ENCODE measurements at places on chromosomes 7 and 10.

GRCh38 chr7:113331155-113331898, 213.0 kb upstream of the SMIM30 start:
- DNase-seq, result no peak

- peak; percentile 71 for DNase-seq
Observed at GRCh38 chr10:119246862-119247549, 39.6 kb downstream of the GRK5 start.

DNA sequence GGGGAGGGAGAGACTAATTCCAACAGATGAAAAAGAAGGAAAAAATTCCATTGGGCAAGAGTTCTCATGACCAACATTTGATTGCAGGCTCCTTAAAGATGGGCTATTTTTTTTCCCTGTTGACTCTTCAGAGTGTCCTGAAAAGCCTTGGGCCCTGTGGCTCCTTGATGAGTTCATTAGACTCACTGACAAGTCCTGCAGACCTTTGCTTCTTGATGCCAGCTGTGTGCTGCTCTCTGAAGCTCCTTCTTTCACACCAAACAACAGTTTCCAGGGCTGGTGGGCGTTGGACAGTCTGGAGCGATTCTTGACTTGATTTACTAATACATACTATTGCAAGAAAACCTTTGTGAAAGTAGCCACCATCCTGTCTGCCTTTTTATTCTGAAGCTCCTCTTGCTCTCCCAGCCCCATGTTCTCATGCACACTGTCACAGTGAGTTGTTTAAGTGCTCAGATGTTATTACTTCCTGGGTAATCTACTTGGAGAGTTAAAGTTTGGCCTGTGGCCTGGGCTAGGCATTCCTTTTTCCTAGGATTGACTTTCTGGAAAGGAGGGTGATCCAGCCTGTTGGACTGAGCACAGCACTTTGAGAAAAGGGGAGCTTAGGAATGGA, 250.3 kb downstream of the PTEN start:
- no peak for DNase-seq

DNA sequence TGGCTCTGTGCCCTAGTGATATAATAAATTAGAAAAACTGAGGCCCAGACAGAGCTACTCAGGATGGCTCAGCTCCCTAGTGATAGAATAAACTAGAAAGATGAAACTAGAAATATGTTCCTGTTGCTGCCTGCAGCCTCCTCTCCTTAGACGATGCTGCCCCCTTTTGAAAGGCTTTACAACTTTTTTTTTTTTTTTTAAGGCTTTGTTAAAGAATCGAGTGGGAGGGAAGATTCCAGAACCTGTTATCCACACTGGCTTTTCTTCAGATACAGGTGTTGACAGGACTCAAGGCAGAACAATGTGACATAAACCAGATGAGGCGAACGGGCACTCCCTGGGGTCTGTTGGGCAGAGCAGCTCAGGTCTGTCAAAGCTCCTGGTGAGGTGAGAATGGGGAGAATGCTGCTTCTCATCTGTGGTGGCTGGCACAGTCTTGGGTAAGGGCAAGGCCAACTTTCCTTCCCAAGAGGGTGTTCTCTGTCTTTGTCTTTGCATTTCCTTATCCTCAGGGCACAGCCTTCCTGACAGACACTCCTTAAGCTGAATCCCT, 175.1 kb downstream of the COBL start:
- peak; percentile 53 for DNase-seq

- DNase-seq, result peak; percentile 47
Observed at GRCh38 chr7:48426966-48427555, 255.8 kb downstream of the ABCA13 start.

DNA sequence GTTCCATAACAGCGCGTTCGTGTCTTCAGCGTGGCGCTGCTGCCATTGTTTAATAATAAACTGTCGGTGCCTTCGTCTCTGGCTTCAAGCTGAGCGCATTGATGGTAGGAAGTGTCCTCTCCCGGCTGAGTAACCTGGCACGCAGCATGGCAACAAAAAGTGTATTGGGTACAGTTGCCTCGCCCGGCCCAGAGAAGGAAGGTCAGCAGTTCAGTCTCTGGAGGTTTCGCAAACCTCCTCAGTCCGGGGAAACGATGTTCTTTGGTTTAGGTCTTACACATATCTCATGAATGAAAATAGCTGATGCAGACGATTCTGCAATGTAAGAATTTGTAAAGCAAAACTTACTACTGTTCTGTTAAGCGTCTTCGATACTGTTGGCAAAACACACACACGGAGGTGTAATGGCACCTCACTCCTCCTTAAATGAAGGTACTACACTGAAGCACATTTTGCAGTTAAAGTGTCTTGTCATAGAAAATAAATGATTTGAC, 739 bp upstream of the CCDC186 start:
- peak; percentile 42 for DNase-seq

DNA sequence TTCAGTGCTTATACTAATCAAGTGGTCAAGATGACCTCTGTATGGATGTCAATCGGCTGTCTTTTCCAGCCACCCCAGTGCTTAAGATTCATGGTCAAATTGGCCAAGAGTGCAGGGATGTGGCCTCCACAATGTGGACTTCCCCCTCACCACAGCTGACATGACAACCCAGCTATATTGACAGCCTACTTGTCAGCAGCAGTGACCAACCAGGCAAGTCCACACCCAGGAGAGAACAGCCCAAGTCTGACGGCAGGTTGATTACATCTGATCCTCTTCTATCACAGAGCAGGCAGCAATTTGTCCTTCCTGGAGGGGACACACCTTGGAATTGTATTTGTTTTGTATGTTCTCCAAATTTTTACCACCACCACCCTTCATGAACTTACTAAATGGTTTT, 8.2 kb upstream of the ERVW-1 start:
- no peak for DNase-seq

DNA sequence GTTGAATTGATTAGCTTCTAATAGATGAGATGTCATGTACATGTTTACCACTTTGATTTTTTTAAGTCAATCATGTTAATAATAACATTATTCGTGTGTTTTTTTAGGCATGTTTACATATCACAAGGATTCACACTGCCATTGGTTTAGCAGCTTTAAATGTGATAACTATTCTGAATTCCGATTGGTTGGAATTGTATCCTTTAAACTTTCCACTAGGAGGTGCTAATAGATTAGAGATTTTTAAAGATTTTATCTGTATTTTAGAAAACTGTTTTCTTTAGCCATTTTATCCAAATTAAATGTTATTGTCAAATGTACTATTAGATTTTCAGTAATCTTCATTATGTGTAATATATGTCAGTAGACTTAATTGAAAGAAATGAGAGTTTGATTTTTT, 83.2 kb downstream of the HECTD2 start:
- DNase-seq, result peak; percentile 46

- DNase-seq, result no peak
Observed at GRCh38 chr7:123674399-123675180, 18.9 kb downstream of the LMOD2 start.

DNA sequence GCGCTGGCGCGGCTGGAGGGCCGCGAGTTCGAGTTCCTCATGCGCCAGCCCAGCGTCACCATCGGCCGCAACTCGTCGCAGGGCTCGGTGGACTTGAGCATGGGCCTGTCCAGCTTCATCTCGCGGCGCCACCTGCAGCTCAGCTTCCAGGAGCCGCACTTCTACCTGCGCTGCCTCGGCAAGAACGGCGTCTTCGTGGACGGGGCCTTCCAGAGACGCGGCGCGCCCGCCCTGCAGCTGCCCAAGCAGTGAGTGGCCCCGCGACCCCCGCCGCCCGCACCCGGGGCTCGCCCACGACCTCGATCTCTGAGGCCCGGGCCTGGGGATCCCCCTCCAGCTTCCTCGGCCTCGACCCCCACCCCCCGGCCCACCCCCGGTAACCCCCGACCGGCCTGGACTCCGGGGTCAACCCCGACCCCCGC, 537 bp downstream of the FOXK1 start:
- DNase-seq, result no peak

DNA sequence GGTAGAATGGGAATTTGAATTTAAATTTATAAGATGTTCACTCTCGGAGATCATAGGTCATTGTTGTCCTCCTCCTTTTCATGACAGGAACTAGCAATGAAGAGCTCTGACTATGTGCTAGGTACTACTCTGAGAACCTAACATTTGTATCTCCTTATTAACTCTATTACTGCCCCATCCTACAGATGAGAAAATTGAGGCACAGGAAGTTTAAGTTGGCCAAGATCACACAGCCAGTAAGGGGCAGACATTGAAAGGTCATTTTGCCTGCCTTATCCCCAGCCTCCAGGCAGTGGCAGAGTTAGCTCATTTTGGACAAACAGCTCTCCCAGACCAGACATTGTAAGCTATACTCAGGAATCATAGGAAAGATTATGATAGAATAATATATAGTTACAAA, 6.0 kb downstream of the SRGN start:
- DNase-seq, result no peak

- peak; percentile 14 for DNase-seq
Observed at GRCh38 chr10:114879541-114880158, 58.1 kb downstream of the FHIP2A start.

GRCh38 chr10:63114031-63114814, 18.9 kb upstream of the NRBF2 start:
- DNase-seq, result peak; percentile 49

DNA sequence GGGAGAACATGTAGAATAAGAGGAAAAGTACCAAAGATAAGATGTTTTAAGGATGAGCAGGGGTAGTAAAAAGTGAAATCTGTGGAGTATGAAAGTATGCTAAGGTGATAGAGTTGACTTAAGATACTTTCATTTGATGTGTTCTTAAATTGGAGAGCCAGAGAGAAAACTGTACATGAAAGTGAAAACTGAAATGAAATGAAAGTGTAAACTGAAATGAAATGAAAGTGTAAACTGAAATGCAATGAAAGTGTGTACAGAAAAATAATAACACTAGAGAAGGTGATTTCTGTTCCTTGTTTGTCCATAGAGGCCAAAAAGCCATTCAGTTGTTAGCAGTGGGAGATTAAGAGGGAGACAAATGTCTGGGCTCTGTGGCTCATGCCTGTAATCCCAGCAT, 17.5 kb downstream of the AHR start:
- no peak for DNase-seq

GRCh38 chr10:128440513-128441160, 314.4 kb upstream of the MKI67 start:
- no peak for DNase-seq

DNA sequence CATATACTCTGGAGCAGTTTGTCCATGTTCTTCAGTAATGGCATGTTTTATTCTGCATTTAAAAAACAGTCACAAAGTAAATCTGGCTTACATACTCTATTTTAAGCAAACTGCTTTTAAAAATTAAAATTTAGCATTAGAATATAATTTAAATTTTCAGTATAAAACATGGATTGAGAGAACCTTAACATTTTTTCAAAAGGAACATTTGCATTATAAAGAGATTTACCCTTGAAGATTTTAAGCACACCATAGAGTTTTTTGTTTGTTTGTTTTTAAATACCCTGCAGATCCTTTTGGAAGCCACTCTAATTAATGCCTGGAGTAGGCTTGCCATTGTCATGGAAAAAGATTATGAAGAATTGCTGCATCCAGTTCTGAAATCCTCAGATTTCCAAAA, 70.4 kb downstream of the ZNRF2 start:
- no peak for DNase-seq

- peak; percentile 25 for DNase-seq
Observed at GRCh38 chr7:137953665-137954470, 48.0 kb downstream of the CREB3L2 start.

- no peak for DNase-seq
Observed at GRCh38 chr7:140229591-140230515, 53.1 kb upstream of the KDM7A start.

GRCh38 chr10:77422491-77423338, 214.9 kb downstream of the KCNMA1 start:
- no peak for DNase-seq

- no peak for DNase-seq
Observed at GRCh38 chr10:21507150-21507549, 18.3 kb downstream of the SKIDA1 start.

GRCh38 chr7:49638166-49638565, 135.3 kb upstream of the VWC2 start:
- DNase-seq, result no peak

DNA sequence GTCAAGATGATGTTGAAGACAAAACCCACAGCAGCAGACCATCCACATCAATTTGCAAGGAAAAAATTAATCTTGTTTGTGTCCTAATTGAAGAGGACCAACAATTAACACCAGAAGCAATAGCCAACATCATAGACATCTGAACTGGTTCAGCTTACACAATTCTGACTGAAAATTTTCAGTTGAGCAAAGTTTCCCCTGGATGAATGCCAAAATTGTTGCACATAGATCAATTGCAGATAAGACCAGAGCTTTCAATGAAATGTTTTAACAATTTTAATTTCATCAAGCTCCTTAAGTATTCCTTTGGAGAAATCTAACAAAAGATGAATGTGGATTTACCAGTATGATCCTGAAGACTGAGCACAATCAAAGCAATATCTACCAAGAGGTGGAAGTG, 168.6 kb downstream of the CTNNA3 start:
- no peak for DNase-seq

GRCh38 chr7:126450269-126450671, 802.5 kb downstream of the GRM8 start:
- no peak for DNase-seq

GRCh38 chr7:2934211-2934731, 90.2 kb upstream of the GNA12 start:
- DNase-seq, result peak; percentile 73

GRCh38 chr7:98877692-98878364, 504 bp upstream of the TRRAP start:
- DNase-seq, result no peak

GRCh38 chr7:30162622-30163124, 27.9 kb downstream of the MTURN start:
- no peak for DNase-seq

GRCh38 chr10:13483073-13483472, 45.7 kb downstream of the BEND7 start:
- no peak for DNase-seq

- no peak for DNase-seq
Observed at GRCh38 chr10:130737186-130737585, 574.3 kb downstream of the TCERG1L start.

DNA sequence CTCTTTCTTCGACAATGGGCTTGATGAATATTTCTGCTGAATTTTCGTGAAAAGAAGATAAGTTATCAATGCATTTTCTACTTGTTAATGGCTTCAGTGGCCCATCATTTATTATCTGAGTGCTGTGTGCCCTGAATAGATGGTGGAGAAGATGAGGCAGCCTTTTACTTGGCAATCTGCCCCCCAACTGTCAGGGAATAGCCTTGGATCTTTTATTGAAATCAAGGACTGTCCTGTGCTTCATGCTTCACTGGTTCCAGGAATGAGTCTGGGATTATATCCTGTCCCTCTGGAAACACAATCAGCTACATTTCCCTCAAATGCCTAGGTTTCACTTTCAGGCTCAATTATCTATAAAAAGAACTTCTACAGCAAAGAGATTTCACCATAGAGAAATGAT, 75.9 kb upstream of the NXPH1 start:
- no peak for DNase-seq

DNA sequence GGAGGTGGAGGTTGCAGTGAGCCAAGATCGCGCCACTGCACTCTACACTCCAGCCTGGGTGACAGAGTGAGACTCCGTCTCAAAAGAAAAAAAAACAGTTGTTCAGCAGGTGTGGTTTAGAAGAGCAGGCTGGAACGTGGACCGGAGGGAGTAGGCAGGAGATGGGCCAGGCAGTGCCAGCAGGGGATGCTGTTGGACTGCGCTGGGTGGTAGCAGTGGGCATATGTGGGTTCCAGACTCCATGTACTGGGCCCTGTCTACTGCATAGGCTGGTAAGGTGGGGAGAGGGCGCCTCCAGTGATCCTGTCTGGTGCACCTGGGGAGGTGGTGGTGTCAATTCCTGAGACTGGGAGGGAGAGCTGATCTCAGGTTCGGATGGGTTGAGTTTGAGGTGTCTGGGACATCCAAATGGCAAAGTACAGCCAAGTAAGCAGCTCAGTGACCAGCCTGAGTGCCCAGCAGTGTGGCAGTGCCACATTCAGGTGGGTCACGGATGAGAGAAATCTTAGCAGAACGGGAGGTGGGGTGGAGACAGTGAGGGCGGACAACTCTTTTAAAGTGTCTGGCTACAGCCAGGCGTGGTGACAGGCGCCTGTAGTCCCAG, 25.9 kb downstream of the SFXN4 start:
- DNase-seq, result peak; percentile 52
